ENCODE measurements at places on chromosomes 3 and 15. TPM values are rescaled to one million over a fixed set of nuclear protein-coding genes. Genes with fewer than 3 reads are reported as not detected.

The STAB1 gene
- total RNA-seq = 325 TPM

- no peak for DNase-seq
Measured at GRCh38 chr3:154022606-154023005, 98.6 kb upstream of the ARHGEF26 start.

DNA sequence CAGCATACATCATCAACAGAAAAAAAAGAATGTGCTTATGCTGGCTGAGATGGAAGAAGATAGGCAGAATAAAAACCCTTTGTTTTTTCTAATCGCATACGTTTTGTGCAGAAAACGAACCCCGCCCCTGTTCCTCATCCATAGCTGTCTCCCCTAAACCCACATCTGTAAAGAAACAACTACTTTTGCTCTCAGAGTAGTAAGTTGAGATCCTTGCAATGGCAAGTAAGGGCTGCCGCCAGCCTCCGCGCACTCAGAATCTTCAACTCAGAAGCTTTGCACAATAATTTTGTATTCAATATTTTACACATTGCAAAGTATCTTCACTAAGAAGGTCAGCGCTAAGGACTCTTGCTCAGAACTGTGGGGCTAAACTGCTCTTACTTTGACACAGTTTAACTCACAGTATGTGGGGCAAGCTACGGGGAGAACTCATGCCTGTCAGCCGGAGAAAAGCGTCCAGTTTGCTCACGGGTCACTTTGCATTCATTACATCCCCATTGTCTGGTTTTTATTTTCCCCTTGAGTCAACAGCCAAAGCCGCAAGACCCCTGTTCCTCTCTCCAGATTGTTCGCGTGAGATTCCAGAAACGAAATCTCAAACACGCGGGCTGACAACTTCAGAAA lies 1.0 kb downstream of the LYSMD4 start:
- no peak for DNase-seq

GRCh38 chr3:42505849-42506410 lies 3.5 kb downstream of the VIPR1 start:
- no peak for DNase-seq

- no peak for DNase-seq
Measured at GRCh38 chr15:29774900-29775299, 47.4 kb downstream of the TJP1 start.

DNA sequence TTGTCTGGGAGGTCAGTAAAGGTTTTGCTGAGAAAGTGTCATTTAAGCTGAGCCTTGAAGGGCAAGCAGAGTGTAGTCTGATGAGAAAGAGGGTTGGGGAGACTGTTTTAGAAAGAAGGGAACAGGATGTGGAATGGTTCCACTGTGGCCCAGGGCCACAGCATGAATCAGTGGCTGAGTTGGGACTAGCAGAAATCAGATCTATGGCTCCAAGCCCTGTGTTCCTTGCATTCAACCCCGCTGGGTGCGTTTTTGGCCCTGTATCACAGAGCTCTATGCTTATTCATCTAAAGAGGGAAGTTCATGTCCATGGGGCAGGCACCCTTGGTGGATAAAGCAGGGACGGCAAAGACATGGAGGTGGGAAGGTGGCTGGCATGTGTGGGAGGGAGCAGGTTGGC lies 151.3 kb downstream of the CACNA1D start:
- no peak for DNase-seq

The WDR93 gene
- total RNA-seq = 0.28 TPM

- DNase-seq = no peak
Measured at GRCh38 chr15:75181780-75182179, 19.9 kb upstream of the C15orf39 start.

DNA sequence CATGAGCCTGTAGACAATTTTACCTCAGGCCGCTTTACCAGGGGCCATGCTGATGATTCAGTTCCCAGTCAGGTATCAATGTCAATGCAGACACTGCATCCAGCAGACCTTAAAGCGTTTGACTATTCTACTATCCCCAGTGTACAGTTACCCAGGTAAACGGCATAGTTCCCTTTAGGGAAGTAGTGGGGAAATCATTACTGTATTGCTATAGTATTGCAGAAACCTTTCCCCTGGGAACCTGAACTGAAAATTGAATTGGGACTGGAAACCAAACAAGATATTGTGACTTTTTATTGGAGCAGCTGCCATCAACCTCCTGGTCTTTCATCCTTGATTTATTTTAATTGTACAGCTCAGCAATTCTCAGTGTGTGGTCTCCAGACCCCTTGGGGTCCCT lies 6.6 kb upstream of the INAFM2 start:
- DNase-seq = no peak

DNA sequence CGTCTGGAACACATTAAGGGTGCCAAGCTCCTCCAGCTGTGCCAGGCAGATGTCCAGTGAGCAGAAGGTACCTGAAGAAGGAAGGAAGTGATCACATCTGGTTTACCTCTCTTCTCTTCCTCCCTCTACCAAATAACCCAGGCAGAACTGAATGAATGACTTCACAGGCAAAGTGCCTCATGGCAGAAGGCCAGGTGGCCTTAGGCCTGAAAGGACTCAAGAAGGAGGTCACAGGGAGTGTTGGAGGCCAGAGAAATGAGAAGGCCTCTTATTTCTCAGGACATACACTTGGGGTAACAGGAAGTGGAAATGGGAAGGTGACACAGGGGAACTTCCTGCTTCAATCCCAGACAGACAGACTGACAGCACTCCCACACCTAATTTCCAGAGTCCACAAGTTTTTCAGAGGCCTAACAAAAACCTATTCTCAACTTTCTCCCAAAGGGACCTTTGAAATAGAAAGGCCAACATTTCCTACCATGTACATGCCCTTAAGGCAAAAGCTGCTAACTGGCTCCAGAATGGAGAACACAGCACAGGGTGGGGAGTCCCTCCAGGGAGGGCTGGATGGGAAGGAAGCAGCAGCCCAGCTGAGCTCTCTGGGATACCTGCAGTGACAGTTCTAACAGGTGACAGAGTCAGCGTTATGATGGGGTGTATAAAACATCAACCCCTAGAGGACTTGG lies 17.6 kb upstream of the SIN3A start:
- no peak for DNase-seq

GRCh38 chr3:37890522-37890921 lies 28.8 kb downstream of the CTDSPL start:
- DNase-seq = no peak

The TGM5 gene
- total RNA-seq = 0.94 TPM

- DNase-seq = no peak
Measured at GRCh38 chr3:190811775-190812480, 50.6 kb downstream of the GMNC start.

GRCh38 chr15:52421029-52421428 lies 107.7 kb downstream of the MYO5A start:
- DNase-seq = no peak

DNA sequence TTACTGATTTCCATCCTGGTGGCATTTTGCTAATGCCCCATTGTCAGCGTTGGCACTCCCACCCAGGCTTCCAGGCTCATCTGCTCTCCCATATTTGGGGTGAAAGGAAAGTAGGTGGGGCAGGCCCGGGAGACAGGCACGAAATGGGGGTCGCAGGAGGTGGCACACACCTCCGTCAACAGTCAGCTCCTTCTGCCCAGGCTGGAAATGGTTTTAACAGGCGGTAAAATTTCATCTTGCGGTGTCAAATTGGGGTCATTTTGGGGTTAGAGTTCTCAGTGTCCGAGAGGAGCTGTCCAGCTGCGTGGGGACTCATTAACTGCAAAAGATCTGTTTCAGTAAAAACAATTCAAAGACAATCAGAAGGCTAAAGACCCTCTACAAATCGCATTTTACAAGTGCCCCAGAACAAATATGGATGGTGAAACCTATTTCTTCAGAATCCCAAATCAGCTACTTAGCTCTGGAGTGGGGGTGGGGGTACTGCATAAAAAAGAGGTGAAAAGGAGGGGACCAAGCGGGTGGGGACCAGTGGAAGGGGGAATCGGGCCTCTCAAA lies 4.2 kb upstream of the MEIS2 start:
- no peak for DNase-seq

The RTP4 gene
- total RNA-seq = 7.4 TPM

The SNTN gene
- not detected for total RNA-seq

Data from omental fat pad (tissue), 4 donors.